ENCODE measurements at places on chromosomes 2 and 18.
A peak's percentile ranks its signal among the peaks of the same experiment; 100 is the strongest.

DNA sequence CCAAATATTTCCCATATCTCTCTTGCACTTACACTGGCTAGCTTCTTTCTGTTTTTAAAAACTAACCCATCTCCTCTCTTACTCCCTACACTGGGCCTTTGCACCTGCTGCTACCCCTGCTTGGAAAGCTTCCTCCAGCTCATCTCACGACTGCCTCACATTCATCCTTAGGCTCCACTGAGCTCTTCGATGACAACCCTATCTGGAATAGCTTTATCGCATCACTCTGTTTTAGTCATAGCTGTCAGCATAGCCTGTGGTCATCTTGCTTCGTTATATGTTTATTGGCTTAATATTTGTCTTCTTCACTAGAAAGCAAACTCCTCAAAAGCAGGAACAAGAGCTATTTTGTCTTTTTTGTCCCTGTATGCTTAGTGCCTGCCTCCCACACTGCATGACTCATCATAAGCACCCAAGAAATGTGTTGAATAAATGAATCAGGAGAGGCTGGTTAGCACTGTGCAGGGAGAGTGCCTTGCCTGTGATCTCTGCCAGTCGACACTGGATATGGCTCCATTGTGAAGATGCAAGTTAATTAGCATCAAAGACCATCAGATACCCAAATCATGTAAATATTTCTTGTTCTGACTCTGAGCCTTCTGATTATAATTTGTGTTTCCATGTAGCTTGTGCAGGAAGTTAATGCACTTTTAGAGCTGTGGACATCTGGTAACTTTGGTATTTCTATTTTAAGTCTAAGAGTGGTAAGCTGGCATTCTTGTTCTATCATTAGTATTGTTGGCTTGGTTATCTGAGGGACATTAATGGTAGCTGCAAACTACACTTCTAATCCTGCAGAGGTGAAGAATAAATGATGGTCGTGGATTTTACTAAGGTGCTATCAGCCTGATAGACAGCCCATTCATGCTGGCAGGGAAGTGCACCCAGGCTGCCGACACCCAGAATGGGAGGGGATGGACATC lies 10.3 kb upstream of the DYTN start:
- DNase-seq = no peak

GRCh38 chr2:85504778-85505261 lies 34.1 kb upstream of the MAT2A start:
- DNase-seq = no peak

GRCh38 chr18:30177056-30177455 lies 865.5 kb downstream of the DSC3 start:
- DNase-seq = no peak

- DNase-seq = no peak
Measured at GRCh38 chr2:20702563-20702962, 35.6 kb downstream of the GDF7 start.

DNA sequence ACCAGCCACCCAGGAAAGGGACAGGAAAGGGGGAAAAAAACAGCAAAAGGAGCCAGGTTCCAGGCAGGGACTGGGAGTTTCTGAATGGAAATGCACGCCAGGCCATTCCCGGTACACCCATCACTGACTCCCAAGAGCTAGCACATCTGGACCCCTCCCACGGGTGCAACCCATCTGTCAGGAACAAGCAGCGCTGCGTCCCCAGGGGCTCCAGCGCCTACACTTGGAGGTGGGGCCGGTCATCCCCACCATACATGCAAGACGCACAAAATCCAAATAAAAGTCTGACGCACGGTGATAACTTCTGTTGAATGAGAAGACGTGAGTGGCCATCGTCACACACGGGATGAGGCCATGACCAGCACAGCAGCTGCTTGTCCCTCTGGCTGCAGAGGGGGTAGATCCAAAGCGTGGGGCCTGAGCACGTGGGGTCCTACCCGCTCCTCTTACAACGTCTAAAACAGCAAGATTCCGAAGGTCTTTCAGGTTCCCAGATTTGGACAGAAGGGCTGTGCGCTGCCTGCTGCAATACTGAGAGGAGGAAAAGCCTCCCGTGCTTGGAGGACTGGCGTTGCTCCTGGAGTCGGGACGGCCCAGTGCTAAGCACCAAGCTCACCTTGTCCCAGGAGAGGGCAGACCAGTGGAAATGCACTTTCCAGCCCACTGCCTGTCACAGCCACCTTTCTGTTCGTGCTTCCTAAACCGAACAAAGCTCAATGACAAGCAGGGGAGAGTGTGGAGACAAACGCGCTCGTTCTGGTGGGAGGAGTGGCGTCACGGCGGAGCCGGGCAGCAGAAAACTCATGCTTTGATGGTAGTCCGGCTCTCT lies 68.9 kb downstream of the NDUFA10 start:
- no peak for DNase-seq

DNA sequence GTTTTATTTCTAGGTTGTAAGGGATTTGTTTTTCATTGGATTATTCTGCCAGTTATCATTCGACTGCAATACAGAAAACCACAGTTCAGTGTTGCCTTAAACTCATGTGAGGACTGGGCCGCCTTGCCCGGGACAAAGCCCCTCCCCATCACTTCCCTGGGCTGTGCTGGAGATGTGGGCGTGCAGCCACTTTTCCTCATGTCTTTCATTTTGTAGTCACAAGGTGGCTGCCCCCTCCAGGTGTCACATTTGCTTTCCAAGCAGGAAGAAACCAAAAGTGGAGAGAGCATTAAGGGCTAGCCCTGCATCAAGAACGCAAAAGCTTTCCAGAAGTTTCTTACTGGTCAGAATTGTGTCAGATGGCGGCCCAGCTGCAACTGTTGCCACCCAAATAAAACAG lies 492.5 kb upstream of the ID2 start:
- no peak for DNase-seq

GRCh38 chr2:169765523-169765922 lies 31.9 kb downstream of the KLHL23 start:
- no peak for DNase-seq

GRCh38 chr2:124913868-124914267 lies 888.8 kb downstream of the CNTNAP5 start:
- DNase-seq = no peak

- no peak for DNase-seq
Measured at GRCh38 chr2:241109210-241110088, 7.4 kb upstream of the MTERF4 start.

DNA sequence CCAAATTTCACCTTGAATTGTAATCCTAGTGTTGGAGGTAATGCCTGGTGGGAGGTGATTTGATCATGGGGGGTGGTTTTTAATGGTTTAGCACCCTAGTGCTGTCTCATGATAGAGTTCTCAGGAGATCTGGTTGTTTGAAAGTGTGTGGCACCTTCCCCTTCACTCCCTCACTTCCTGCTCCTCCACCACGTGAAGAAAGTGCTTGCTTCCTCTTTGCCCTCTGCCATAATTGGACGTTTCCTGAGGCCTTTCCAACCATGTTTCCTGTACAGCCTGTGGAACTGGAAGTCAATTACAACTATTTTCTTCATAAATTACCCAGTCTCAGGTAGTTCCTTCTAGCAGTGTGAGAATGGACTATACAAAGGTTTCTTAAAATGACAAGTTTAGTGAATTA lies 251.8 kb upstream of the NETO1 start:
- DNase-seq = no peak

GRCh38 chr18:67583621-67584020 lies 67.1 kb upstream of the DSEL start:
- no peak for DNase-seq

- DNase-seq = no peak
Measured at GRCh38 chr2:231050018-231050901, 6.4 kb upstream of the PSMD1 start.

- no peak for DNase-seq
Measured at GRCh38 chr2:171895786-171896185, 1.7 kb upstream of the SLC25A12 start.

DNA sequence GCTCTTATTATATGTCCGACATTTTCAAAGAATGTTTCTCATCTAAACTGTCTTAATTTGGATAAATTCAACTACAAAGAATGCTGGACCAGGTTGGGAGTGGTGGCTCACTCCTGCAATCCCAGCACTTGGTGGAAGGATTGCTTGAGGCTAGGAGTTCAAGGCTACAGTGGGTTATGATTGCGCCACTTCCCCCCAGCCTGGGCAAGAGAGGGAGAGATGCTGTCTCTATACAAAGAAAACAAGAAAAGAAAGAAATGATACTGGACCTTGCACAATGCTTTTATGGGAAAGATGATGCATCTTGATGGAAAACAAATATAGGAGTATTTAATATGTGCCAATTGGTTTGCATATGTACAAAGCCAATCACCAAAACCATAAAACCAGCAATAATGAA lies 296.7 kb downstream of the LPIN1 start:
- no peak for DNase-seq

DNA sequence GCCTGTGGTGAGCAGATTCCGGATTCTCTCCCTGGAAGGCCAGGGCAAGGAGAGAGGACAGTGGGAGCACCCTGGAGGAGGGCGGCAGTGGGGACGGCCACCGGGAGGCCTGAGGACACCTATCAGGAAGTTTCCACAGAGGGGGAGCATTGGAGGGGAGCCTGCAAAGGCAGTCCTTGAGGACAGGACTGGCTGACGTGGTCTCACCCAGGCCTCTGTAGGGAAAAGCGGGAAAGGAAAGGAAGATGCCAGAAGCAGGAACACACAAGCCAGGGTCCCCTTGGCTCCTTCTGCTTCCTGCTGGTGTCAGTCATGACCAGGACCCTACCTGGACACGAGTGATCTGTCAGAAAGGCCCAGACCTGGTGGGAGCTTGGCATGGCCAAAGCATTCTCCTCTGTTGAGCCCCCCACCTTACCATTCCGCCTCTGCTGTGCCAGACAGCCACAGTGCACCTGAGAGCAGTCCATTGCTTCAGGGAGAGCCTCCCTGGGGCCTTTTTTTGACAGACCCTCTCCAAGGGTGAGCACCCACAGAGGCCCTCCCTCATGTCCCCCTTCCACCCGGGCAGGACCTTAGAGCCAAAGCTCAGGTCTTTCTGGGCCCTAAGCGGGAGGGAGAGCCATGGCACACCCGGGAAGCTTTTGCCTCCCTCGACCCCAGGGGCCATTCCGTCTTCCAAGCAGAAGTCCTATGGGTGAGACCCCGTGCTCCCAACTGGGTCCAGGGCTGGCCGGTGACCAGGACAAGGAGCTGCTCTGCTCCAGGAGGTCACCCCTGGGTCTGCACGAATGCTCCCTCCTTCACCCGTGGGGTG lies 333.1 kb downstream of the DYSF start:
- no peak for DNase-seq

DNA sequence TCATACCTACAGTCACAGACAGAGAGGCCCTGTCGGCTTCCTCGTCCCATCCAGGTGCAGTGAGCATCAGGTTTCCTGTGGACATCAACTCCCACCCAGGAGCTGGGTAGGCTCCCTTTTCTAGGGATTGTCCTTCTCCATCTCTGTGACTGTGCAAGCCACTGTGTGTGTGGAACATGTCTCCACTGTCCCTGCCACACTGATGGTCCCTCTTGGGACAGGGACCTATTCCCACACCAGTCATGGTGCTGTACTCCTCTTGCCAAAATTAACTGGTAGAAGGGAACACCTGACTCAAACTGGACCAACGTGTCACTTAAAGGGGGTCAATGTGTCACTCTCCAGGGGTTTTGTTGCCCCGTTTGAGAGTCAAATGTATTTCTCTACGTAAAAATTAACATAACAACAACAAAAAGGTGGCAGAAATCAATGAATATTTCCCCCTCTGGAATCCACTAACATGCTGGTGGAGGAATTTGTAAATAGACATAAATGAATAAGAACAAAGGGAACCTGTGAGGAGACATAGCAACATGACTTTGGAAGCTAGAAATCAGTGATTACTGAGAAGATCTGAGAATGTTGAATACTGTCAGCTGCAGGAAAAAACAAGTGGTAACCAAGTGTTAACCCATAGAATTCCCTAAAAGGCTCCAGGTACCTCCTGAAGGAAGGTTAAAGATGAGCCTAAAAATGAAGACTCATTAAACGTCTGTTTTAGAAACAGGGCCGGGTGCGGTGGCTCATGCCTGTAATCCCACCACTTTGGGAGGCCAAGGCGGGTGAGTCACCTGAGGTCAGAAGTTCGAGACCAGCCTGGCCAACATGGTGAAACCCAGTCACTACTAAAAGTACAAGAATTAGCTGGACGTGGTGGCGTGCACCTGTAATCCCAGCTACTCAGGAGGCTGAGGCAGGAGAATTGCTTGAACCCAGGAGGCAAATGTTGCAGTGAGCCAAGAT lies 40.4 kb downstream of the SH2D6 start:
- DNase-seq = peak; percentile 13

- DNase-seq = no peak
Measured at GRCh38 chr2:150732064-150732463, 244.6 kb upstream of the RND3 start.

DNA sequence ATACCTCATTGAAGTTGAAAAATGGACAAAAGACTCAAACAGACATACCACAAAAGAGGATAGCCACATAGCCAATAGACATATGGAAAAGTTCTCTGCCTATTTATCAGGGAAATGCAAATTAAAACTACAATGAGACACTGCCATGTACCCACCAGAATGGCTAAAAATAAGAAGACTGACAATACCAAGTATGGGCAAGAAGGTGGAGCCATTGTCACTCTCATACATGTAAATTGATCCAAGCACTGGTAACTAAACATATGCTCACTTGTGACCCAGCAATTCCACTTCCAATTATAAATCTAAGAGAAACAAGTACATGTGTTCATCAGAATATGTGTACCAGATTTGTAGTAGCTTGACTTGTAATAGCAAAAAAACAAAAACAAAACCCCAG lies 4.6 kb downstream of the LOXHD1 start:
- DNase-seq = no peak

DNA sequence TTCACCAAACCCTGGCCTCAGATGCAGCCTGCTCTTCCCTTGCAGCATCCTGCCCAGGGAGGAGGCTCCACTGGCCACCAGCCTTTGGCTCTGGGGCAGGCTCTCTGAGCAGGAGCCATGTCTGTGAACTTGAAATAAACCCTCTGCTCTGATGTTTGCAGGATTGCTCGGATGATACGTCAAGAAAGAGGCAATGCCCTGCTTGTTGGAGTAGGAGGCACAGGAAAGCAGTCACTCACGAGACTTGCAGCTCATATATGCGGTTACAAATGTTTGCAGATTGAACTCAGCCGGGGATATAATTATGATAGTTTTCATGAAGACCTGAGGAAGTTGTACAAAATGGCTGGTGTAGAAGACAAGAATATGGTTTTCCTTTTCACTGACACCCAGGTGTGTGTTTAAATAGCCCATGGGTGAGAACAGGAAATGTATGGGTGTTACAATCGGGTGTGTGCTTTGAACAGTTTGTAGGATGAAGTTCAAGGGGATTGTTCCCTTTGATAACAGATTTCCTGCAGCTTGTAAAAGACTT lies 177.9 kb downstream of the DNAH6 start:
- peak; percentile 15 for DNase-seq

- no peak for DNase-seq
Measured at GRCh38 chr2:65574993-65575392, 142.6 kb upstream of the SPRED2 start.
